ENCODE measurements at places on chromosomes 13 and 19.

DNA sequence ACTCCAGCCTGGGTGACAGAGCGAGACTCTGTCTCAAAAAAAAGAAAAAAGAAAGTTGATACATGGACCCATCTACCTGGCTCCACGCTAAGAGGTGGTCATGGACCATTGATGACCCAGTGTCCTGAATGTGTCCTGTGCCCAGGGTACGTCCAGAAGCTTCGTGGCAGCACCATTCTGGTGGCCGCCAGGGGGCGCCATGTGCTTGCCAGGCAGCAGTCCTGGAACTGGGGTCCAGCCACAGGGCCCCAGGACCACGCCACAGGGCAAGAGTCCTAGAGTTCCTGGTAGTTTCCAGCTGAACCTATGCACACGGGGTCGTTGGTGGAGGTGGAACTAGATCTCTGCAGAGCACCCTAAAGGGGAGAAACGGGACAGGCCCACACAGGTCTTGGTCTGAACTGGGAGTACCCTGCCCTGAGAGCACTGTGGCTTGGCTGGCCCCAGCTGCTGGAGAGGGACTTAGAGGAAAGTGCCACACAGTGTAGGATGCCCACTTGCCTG, 19.9 kb upstream of the FBXO27 start:
- peak; percentile 52 for DNase-seq

DNA sequence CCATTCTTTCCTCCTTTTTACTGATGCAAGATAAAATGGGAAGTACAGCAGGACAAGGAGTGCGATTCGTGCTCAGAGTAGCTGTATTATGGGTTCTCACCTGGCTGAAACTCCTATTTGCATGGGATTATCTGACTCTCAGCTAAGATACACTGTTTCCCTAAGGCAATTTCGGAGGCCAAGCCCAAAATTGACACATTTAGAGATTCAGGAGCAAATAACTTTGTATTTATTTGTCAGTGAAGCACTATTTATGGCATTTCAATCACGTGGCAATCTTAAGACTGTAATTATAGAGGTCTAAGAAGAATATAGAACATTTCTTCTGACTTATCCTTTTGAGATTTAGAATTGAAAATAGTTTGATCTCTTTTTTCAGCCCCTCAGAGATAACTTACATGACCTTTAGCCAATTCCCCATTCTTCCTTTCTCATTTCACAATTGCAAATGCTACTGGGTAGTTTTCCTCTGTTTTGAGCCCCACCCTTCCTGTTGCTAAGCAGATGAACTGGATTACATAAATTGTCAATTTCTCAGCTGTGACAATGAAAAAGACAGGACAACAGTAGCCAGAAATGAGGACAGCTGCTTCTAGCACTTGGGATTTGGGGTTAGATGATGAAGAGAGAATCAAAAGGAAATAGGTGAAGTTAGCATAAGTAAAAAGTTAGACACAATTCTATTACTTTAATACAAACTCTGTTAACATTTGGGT, 122.7 kb upstream of the FRY start:
- DNase-seq = no peak

GRCh38 chr13:50449465-50449864, 394.0 kb downstream of the DLEU7 start:
- DNase-seq = no peak

GRCh38 chr19:55208880-55209692, at the start of gene PTPRH:
Gene PTPRH (minus strand): TSS chr19:55209501. CDS start chr19:55209433, 68 bp downstream.
- no peak for DNase-seq

- no peak for DNase-seq
These were observed 24.9 kb downstream of the NFILZ start for GRCh38 chr19:8655340-8655709.

DNA sequence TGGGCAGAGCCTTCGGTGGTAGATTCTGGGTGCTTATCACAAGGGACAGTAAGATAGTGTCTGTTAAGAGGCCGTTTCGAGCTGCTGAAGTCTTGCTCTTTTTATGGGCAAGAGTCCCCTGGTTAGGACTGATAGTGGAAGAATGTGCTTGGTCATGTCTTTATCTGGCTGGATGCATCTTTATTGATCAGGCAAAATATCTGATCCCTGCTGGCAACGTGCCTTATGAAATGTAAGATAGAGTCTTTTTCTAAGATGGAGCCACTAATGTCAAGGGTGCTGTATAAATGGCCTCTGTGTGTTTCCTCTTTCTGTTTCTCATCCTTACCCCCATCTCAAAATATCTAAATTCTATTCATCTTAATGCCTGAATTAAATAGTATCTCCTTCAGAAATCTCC, 53.3 kb downstream of the MYO16 start:
- no peak for DNase-seq

GRCh38 chr19:18083929-18084684, 2.6 kb downstream of the IL12RB1 start:
- no peak for DNase-seq

- DNase-seq = no peak
These were observed 489.6 kb upstream of the KLF12 start for GRCh38 chr13:74623761-74624160.

DNA sequence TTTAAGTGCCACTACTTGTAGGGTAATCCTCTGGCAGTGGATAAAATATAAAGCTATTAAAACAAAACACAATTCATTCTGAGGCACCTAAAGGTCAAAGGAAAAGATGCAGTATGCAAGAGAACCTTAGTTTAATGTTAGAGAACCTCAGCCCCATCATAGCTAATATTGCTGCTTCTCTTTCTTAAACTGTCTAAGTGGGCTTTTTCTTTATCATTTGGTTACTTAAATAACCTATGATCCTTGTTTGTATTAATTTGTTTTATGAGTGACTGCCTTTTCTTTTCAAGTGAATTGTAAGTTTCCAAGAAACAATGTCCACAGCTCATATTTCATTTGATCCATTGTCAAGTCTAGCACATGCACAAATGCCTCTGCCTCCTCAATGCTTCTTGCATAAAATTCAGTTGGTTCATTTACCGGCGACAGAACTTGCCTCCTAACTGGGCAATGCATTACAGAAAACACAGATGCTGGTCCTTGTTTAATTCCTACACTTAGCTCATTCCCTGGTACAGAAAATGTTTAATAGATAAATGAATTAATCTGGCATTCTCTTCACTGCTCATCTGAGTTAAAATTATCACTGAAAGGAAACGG, 1049.8 kb downstream of the OLFM4 start:
- no peak for DNase-seq

GRCh38 chr19:18373892-18374629, 11.9 kb upstream of the GDF15 start:
- DNase-seq = no peak

- no peak for DNase-seq
These were observed 1.5 kb downstream of the CEBPA start for GRCh38 chr19:33300894-33301143.

- no peak for DNase-seq
These were observed 4.7 kb upstream of the ZNF428 start for GRCh38 chr19:43623889-43624670.

DNA sequence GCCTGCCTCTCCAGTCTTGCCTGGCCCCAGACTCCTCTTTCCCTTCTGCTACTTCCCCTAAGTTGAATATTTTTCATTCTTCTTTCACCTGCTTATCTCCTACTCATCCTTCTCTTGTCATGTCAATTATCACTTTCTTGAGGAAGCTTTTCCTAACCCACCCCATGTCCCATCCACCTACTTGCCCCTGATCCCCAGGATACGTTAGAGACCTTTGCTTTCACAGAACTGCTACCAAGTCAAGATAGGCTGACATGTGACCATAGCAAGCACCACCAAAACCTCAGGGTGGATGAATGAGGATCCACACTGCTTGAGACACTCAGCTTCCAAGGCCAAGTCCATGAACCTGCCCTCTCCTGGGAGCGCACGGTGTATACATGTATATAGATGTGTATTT, 131.5 kb downstream of the DNAJC15 start:
- no peak for DNase-seq

- no peak for DNase-seq
These were observed 42.7 kb downstream of the ING1 start for GRCh38 chr13:110756219-110756631.

- DNase-seq = no peak
These were observed 338.6 kb upstream of the TMTC4 start for GRCh38 chr13:101013245-101013644.

DNA sequence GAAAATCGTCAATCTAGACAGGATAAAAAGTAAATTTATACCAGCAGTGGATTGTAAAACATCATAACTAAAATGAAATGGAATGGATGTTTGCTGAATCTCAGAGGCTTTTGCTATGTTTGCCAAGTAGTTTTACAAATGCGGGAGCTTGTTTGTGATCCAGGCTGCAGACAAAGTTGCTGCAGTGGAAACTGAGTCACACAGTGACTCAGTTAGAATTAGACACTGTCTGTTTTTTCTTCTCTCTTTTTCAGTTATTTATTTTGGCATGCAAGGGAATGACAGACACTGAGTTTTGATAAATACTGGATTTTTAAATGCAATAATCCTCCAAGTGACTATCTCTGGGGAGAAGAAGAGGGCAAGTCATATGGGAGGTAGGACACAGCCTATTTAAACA, 4.6 kb upstream of the PNMA8A start:
- DNase-seq = no peak

GRCh38 chr19:45825917-45826893, 11.1 kb upstream of the RSPH6A start:
- DNase-seq = no peak

DNA sequence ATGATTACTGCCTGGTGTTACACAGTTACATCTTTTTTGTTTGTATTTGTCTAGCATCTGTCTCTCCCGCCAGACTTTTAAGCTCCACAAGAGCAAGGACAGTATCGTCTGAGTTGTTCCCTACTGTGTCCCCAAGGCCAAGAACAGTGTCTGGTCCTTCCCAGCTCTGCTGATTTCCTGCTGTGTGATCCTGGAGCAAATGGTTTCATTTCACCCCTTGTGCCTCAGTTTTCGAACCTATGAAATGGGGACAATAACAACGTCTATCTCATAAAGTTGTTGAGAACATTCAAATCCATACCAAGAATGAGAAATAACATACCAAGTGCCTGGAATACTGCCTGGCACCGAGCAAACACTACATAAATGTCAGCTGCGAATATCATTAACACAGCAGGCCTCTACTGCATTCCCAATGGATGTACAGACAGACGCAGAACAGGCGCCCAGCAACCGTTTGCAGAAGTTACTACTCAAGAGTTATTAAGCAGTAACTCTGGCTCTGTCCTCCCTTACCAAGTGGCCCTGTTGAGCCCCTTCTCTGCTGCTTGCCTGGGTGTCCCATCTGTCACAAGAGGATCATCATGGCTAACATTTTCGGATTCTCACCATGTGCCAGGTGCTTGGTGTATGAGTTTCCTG, 11.4 kb downstream of the XRCC1 start:
- DNase-seq = no peak

DNA sequence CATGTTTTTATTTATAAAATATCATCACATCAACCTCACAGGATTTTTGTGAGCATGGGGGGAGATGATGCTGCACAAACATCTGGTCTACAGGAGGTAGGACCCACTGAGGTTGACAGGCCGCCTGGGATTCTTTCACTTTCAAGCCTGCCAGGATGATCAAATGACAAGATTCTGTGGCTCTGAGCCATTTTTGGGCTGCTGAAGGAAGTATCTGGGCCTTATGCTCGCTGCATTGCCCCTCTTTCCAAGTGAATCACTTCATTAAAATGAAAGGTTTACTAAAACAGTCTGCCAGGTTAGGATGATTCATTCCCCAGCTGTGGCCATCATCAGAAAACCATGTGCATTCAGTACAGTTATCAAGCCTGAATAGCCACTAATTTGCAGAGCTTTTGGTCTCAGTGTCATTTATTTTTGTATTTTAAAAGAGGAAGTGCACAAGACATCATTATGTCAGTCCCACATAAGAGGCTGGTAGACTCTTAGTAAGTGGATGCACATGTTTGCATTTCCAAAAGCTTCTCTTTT, 34.4 kb downstream of the STARD13 start:
- DNase-seq = no peak

DNA sequence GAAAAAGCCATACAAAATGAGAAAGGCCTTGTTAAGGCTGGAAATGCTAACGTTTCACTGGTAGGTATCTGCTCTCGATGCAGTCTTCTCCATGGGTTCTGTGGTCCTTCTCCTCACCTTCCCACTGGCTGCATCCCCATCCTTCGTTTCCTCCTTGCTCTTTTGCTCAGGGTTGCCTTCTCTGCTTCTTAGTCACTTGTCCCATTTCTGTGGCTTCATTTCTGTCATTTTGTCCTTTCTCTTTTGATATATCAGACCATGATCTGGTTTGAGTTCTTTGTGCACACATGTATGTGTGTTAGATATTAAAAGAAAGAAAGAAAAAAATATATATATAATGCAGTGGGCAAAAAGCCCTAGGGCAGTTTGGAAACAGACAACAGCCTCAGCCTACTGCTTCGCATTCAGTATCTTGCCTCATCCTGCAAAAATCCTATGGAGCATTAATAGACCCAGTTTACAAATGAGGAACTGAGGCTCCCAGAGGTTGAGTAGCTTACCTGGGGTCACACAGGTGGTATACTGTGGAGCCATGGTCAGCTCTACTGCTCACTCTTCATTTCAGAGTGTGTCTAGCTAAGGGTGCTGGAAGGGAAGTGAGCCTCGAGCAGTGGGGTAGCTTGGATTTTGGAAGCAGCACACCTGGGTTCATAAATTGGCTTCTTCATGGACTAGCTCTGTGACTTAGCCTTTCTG, 57.6 kb upstream of the MEDAG start:
- no peak for DNase-seq

DNA sequence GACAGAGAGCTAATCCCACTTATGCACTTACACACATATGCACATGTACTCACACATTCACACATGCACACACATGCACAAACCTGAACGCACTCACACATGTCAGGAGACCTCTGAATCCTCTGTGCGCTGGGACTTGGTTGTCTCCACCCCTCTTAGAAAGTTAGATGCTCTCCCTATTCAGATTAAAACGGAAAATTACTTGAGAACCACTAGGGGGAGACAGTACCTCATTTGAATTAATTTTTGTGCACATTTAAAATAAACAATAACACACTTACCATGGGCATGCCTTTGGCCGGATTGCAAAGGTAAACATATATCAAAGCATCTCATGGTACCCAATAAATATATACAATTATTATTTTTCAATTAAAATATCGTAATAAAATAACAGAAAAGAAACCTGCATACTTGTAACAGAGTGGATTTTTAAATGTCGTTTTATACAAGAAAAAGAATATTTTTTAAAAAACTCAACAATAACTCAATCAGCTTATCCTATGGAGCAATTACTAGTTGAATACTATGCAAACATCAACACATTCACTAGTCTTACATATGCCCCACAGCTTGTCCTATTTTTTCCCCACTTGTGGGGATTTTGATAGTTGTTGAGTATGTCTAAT, 9.5 kb upstream of the LILRB4 start:
- no peak for DNase-seq

DNA sequence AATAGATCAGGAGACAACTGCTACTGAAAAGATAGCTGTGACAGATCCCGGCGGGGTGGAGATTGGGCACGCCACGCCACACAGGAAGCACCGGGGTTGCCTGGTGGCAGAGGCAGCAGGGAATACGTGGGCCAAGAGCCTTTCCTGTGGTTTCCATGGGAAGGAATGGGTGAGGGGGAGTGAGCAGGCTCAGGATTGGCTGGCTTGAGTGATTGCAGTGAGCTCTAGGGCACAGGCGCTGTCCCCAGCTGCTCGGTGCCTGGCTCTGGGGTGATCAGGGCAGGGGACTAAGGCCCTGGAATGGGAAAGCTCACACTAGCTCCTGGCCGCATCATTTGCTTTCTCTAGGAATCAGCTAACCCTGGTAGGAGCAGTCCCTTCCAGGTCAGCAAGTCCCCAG, 166.1 kb downstream of the USP12 start:
- no peak for DNase-seq
